ENCODE measurements at places on chromosomes 13 and 19. TPM values are rescaled to one million over a fixed set of nuclear protein-coding genes. Genes with fewer than 3 reads are reported as not detected.

DNA sequence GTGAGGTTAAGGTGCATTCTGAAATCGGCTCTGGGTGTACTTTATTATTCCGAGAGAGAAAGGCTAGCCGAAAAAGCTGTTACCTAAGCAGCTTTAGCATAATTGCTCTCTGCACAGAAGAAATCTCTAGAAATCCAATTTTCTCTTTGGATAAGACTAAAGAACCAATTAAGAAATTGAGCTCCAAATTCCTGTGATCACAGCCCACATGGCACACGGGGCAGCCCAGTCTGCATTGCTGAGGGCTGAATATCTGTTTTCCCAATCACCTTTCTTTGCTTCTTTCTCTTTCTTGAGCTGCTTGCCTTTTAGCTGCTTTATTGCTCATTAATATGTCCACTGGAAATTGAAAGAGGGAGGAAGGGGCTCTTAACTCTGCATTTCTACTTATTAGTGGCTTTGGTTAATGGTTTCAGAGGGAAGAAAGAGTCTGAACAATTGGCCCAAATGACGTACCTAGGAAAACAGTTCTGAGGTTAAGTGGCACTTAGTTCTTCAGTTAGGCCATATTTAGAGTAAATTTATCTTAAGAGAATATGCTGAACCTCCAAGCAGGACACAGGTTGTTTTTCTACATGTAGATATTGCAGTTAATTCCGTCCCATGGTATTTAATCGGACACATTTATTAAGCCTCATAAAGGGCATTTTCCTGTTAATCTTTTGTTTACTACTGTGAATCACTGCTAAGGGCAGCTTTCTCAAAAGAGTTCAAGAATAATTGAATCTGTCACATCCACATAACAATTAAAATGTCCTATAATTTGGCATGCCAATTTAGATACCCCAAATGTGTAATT, 265.7 kb downstream of the ABCC4 start:
- no peak for DNase-seq

The TTYH1 gene
- 5.9 TPM for total RNA-seq

The RAB8A gene
- 30.4 TPM for total RNA-seq

- DNase-seq = no peak
These were observed 125.4 kb upstream of the ABCC4 start for GRCh38 chr13:95426631-95427030.

DNA sequence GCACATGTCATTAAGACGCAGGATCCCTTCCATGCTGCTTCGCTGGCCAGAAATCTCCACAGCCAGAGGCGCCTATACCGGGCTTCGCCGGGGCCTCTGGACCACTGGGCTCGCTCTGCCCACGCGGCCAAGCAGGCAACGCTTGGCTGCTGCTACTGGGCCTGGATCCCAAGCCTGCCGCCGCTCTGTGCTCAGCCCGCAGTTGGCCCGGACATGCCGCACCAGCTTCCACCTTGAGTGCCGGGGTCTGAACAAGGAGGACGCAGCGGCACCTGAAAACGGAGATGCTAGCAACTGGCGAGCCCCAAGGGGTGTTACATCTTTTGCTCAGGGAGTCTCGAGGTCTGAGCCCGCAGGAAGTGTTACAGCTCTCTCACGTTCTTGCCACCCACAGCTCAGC, 409.9 kb upstream of the SGCG start:
- no peak for DNase-seq

Measured in vagina (tissue), 2 donors.